ENCODE measurements at places on chromosomes 16 and 17. TPM values are rescaled to one million over a fixed set of nuclear protein-coding genes. Genes with fewer than 3 reads are reported as not detected.

DNA sequence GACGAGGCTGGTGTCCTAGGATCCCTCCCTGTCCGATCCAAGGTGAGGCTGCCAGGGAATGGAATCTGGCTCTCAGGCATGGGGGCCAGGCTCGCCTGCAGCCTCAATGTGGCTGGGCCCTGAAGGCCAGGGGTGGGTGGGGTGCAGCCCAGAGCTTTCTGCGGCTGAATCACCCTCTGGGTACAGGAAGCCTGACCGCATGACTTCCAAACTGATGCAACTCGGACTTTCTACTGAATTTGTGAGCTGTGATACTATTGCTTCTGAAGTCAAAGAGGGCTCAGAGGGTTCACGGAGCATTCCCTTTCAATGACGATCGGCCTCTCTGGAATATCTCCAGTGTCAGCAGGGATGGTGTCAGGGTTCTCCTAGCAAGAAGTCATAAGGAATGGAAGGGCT, 123.7 kb downstream of the METRNL start:
- no peak for DNase-seq

ATP2A3 gene
- 0.21 TPM for polyA plus RNA-seq

GDPD3 gene
- 0.68 TPM for polyA plus RNA-seq

OR3A2 gene
- polyA plus RNA-seq, result not detected

DNA sequence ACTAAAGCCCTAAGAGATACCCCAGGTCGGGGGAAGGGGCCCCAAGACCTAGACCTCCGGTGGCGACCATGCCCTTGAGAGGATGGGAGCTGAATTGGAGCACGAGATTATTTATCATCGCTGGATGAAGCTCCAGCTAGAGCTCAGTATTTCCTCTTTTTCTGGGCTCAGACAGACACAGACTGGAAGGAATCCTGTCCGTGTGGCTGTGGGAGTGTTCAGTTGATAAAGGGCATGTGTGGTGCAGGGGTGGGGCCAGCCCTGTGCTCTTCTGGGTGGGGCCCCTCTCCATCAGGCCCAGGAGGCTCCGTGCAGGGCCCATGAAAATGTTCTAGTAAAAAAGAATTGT, 6.3 kb upstream of the CBX4 start:
- DNase-seq, result no peak

KCNJ12 gene
- 0.04 TPM for polyA plus RNA-seq

DNA sequence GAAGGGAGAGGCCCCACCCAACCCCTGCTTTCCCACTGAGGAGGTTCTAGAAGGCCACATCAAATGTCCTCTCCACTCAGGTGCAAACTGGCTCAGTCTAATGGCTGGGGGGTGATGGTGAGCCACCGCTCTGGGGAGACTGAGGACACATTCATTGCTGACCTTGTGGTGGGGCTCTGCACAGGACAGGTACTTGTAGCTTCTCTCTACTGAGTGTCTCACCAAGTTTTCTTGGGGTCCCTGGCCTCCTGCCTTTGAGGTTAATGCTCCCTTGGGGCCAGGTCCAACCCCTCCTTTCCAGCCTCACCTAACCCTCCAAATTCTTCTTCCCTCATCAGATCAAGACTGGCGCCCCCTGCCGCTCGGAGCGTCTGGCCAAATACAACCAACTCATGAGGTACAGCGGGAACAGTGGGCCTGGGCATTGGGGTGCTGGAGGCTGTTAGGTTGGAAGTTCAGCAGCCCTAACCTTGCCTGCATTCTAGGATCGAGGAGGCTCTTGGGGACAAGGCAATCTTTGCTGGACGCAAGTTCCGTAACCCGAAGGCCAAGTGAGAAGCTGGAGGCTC, 5.7 kb downstream of the ENO3 start:
- no peak for DNase-seq

KRT32 gene
- polyA plus RNA-seq, result 0.03 TPM

DNA sequence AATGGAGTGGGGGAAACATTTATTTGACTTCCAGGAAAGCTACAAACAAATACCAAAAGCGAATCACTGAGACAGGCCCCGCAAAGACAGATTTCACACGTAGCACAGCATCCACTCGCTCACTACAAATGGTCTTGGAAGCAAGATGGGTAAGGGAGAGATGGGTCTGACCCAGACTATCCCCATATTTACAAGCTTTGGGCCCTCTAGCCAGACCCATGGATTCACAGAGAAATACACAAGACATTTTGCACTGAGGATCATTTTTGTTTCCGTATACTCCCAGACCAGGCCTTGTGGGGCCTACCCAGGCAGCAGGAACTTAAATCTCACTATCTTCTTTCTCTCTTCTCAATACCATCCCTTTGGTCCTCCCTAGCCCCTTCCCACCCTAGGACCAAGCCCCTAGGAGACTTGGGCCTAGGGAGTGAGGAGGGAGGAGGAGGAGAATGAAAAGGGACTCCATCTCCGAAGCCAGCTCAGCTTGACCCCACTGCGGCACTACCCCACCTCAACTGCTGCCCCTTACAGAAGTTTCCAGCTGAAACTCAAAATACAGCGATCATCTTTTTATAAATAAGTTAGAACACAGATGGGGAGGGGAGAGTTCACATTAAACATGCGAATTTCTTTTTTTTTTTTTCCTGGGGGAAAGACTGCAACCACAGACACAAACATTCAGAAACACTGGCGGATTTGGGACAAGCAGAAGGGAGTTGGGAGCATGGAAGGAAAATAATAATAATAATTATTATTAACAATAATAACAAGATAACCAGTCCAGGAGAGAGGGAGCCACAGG, 1.4 kb upstream of the HOXB3 start:
- no peak for DNase-seq

PRAC1 gene
- not detected for polyA plus RNA-seq

- no peak for DNase-seq
Measured at GRCh38 chr16:51355875-51356274, 204.8 kb upstream of the SALL1 start.

DNA sequence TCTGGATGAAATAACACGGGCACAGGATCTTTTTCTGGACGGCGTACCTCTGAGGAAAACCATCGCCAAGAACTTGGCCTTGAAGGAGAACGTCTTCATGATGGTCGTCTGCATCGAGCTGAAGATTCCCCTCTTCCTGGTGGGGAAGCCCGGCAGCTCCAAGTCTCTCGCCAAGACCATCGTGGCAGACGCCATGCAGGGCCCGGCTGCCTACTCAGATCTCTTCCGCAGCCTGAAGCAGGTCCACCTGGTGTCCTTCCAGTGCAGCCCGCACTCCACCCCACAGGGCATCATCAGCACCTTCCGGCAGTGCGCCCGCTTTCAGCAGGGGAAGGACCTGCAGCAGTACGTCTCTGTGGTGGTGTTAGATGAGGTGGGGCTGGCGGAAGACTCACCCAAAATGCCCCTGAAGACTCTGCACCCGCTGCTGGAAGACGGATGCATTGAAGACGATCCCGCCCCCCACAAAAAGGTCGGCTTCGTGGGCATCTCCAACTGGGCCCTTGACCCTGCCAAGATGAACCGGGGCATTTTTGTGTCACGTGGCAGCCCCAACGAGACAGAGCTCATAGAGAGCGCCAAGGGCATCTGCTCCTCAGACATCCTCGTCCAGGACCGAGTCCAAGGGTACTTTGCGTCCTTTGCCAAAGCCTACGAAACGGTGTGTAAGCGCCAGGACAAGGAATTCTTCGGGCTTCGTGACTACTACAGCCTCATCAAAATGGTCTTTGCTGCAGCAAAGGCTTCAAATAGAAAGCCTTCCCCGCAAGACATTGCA, 68.3 kb upstream of the ENDOV start:
- no peak for DNase-seq
